ENCODE measurements at places on chromosomes 4 and X.
A peak's percentile ranks its signal among the peaks of the same experiment; 100 is the strongest.

- DNase-seq = no peak
Observed at GRCh38 chrX:120428309-120428708, 40.8 kb downstream of the LAMP2 start.

DNA sequence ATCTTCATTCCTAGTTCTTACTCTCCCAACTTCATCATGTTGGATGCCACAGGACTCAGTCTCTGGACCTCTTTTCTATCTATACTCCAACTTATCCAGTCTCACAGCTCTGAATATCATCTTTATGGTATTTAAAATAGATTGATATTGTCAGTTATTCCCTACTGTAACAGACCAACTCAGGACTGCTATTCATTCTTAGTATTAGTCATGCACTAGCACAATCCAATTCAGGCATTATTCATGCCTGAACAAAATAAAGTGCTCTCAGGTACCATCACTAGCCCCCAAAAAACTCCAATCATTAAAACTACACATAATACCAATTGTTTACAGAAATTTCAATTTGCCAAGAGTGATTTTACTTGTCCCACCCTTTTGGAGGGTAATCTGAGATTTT lies 37.7 kb downstream of the FRYL start:
- no peak for DNase-seq

DNA sequence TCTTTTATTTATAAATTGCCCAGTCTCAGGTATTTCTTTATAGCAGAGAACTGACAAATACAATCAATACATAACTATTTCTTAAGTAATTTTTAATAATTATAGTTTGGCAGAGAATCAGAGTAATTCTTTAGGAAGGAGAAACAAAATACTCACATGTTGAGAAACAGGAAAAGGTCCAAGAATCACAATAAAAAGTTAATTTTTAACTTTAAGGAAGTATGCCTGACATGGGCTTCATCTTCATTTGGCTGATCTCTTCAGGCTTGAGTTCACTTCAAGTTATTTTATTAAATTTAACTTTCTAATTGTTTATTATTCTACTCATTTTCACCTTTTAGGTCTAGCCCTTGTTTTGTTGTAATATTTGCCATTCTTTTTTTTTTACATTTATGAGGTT lies 36.1 kb upstream of the RNF150 start:
- DNase-seq = no peak

- DNase-seq = no peak
Observed at GRCh38 chr4:20423420-20423819, 171.7 kb downstream of the SLIT2 start.

GRCh38 chrX:40172401-40173142 lies 74.8 kb upstream of the BCOR start:
- DNase-seq = no peak

DNA sequence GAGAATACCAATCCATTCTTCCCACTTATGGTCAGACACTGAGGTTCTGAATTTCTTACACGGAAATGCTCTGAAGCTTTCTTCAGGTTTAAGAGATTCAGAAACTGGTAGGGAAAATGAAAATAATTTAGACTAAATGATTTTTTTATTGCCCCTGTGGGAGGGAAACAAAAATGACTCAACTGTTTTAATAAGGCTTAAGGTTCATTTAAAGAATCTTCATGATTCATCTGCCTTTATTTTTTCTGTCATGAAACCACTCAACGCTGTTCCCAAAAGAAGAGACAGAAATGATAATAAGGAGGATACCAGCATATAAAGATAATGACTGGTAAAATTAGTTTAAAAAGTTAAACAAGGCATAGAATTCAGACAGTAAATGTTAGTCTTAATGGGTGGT lies 39.3 kb upstream of the FAM47B start:
- DNase-seq = no peak

DNA sequence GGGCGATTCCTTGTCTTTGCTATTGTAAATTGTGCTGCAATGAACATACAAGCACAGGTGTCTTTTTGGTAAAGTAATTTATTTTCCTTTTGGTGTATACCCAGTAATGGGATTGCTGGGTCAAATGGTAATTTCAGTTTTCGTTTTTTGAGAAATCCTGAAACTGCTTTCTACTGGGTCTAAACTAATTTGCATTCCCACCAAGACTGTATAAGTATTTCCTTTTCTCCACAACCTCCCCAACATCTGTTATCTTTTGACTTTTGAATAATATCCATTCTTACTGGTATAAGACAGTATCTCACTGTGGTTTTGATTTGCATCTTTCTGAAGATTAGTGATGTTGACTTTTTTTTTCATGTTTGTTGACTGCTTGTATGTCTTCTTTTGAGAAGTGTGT lies 2506.0 kb downstream of the PCDH7 start:
- no peak for DNase-seq

GRCh38 chr4:163815776-163816175 lies 321.3 kb downstream of the TMA16 start:
- DNase-seq = no peak

- DNase-seq = no peak
Observed at GRCh38 chr4:8394061-8394519, 46.4 kb downstream of the ACOX3 start.

DNA sequence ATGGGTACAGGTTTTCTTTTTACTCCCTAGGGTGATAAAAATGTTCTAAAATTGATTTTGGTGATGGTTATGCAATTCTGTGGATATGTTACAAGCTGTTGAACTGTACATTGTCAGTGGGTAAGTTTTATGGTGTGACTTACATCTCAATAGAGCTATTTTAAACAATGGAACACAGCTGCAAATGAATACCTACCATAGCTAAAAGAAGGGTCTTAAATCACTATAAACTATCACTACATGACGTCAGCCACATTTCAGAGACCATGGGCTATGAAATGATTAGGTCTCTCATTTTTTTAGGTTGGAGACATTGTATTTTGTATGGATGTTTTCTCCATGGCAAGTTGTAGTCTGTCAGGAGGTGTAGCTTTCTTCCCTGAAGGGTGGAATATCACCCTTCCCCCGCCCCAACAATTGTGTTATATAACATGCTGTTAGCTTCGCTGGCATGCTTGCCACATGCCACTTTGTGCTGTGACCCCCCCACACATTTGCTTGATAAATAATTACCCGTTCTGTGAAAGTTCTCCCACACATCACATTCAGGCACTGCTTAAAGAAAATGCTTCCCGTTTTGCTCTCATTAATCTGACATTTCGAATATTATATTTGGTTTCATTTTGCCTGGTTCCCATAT lies 159.7 kb downstream of the ARHGAP10 start:
- DNase-seq = no peak

DNA sequence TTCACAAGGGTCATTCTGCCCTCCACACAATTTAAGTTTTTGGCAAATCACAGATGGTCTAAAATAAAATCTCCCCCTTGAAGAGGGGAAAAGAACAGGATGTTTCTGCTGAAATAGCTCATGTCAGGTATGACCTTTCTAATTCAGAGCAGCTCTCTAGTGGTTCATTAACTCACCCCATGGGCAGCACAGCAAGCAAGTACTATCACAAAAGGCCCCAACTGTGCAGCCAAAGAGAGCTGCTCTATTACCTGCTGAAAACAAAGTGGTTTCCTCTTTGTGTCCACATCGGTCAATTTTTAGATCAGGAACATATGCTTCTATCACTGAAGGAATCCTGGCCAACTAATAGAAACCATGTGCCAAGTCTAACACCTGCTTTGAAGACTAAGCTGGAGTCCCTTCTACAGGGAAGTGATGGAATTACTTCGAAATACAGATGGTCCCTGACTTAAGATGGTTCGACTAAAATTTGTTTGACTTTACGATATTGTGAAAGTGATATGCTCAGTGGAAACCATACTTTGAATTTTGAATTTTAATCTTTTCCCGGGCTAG lies 164.3 kb downstream of the ENOX2 start:
- no peak for DNase-seq

- DNase-seq = no peak
Observed at GRCh38 chrX:50114113-50114512, 86.7 kb downstream of the AKAP4 start.

- DNase-seq = no peak
Observed at GRCh38 chrX:44144177-44144945, 171.2 kb upstream of the NDP start.

- no peak for DNase-seq
Observed at GRCh38 chrX:123561439-123562215, 171.2 kb downstream of the THOC2 start.

DNA sequence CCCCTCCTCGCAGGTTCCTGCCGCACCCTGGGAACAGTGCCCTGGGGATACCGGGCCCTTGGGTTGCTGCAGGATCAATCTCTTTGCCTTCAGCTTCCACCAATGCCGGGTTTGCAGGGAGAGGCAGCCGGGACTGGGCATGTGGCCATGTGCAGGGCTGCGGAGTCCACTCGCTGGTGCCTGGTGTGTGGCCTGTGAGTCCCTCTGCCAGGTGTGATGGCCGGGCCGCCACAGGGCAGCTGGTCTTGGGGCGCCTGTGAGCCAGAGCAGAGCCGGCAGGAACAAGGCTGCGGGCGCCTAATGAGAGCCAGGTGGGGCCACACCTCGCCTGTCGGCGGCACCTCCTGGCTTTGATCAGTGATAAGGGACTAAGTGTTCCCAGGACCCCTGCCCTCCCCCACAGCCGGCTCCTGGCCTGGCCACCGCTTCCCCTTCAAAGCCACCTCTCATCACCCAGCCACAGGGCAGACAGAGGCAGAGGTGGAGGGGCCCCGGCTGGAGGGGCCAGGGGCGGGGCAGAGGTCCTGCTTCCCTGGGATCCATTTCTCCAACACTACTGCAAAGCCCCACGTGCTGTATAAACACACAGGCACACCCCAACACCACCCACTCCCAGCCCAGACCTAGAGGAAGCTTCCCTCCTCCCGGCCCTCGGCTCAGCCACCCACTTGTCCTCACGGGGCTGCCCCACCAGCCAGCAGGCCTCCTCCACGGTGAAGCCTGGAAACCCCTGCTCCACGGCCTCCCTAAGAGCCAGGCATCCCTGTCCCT lies 132.7 kb downstream of the CPZ start:
- no peak for DNase-seq

DNA sequence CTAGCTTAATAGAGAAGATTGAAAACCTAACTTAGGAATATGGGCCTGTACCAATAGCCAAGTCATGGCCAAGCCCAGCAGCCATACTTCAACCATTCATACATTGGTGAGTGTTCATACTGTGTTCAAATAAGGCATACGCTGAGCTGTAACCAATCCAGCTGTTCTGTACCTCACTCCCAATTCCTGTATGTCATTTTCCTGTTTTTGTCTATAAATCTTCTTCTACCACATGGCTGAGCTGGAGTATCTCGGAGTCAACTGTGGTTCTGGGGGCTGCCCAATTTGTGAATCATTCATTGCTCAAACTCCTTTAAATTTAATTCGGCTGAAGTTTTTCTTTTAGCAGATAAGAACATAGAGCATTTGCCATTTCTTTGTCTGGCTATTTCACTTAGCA lies 195.3 kb upstream of the ANKRD50 start:
- DNase-seq = peak; percentile 61

All from AG04450 (cell line).